ENCODE measurements at places on chromosomes 3 and 15.
A peak's percentile ranks its signal among the peaks of the same experiment; 100 is the strongest.

DNA sequence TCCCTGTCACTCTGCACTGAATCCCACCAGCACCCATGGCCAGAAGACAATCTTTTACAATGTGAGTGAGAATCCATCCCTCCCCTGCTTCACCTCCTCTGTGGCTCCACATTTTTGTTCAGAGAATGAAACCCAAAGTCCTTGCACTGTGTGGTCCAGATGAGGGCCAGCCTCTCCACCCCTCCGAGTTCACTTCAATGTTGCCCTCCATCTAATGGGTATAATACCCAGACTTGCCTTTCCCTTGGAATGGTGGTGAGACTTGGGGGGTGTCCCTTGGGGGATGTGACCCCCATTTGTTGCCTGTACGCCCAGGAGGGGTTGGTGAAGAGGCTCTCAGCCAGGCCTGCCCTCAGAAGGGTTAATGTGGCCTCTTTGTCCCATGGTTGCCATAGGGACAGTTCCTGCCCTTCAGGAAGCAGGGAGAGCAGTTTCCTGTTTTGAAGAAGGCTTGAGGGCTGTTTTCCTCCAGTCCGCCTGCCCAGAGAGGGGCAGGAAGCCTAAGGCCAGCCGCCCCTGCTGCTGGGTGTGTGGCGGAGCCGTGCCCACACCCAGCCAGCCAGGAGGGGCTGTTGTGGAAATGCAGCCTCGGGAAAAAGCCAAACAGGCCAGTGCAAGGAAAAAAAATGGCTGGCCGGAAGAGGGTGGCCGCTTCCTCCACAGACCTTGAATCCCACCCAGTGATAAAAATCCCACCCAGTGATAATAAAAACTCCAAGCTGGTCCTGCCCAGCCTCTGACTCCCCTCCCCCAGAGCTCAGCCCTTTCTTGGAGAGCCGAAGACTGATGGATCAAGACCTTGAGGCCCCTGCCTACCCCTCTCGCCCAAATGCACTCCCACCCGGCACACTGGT lies 14.6 kb upstream of the FGD5 start:
- no peak for DNase-seq

DNA sequence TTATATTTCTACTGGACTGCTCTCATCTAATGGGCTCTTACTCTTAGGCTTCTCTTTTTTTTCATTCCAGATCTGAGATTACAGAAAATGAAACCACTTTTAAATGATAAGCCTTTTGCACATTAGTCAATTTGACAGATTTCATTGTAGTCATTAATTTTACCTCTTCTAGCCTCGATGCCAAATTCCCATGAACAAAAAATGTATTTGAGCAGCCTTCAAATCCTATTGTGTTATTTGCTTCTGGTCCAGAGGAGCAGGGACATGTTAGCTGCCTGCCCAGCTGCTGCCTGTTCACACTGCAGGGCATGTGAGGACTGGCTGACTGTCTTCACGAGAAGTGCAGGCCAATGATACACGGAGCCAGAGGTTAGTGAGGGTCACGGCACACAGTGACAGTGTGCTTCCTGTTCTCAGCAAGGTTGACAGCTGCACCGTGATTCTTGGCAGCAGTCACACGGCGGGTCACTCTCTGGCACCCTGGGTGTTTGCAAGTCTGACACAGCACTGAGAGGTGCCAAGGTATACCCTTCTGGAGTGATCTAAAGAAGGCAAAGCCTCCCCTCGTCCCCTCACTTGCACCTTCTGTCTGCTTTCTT lies 40.8 kb downstream of the KAT2B start:
- DNase-seq, result peak; percentile 60

DNA sequence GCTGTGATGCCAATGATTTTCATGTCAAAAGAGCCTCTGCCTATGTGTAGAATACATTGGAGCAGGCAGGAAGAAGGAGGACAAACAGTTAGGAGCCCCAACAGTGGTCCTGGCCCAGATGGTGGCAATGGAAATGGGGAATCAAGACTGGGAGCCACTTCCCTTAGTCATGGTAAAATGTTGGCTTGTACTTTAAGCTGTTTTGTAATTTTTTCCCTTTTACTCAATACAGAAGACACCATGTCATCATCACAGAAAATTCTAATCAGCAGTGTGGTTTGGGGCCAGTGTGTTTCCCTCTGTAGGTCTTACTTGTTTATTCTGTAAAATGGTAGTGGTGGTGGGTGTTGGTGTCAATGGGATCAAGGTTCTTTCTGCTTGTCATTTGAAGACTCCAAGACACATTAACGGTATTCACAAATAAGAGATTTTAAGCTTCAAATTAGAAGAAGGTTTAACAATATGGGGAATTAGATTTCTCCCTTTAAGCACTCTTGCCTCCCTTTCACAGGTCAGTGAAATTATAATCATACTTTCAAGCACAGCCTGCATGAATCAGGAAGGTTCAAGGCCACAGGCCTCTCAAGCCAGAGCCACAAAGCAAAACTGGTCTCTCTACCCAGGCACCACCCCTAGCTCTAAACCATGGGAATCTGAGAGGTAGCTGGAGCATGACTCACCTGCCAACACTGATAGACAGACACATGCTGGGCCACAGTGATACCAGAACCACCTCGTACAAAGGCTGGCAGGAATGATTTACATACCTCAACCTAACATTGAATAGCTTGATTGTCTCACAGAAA lies 24.9 kb downstream of the SIAH2 start:
- DNase-seq, result no peak

DNA sequence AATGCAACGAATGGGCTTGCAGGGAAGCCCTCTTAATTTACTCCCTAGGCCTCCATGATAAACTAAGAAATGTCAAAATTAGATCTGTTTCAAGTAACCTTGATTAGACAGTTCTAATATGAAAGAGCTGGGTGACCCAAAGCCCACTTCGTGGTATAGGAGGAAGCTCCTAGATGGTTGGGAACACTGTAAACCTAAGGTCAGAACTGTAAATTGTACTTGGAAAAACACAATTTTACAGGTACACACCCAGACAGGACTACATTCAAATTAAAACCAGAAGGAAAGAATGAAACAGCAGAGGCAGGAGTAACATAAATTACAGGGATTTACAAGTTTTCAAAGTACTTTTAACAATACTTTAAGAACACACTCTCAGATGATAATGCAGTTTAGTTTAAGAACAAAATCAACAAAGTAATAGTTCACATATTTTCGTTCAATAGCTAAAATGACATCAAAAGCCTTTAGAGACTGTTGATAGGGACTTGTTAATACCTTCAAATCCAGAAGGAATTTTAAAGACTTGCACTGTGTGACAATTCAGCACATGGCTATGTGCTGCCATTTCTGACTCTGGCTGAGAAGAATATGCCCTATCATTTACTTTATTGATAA lies 18.4 kb downstream of the ISL2 start:
- no peak for DNase-seq

GRCh38 chr15:68399096-68400065 lies 32.6 kb downstream of the ITGA11 start:
- no peak for DNase-seq

DNA sequence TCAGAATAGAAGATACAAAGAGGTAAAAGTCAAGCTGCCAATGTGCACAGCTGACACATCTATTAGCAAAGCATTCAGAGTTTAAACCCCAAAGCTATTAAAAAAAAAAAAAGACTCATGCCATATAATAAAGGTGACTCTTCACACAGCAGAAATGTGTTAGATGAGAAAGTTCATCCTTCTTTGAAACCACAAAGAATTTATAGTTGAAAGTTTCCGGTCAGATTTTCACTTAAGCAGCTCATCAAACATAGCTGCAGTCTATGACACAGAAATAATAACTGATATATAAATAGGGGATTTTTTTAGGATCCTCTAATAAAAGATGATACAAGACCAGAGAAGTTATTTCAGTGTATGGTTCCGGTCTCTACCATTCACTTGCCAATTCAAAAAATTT lies 76.6 kb downstream of the WWTR1 start:
- DNase-seq, result no peak

DNA sequence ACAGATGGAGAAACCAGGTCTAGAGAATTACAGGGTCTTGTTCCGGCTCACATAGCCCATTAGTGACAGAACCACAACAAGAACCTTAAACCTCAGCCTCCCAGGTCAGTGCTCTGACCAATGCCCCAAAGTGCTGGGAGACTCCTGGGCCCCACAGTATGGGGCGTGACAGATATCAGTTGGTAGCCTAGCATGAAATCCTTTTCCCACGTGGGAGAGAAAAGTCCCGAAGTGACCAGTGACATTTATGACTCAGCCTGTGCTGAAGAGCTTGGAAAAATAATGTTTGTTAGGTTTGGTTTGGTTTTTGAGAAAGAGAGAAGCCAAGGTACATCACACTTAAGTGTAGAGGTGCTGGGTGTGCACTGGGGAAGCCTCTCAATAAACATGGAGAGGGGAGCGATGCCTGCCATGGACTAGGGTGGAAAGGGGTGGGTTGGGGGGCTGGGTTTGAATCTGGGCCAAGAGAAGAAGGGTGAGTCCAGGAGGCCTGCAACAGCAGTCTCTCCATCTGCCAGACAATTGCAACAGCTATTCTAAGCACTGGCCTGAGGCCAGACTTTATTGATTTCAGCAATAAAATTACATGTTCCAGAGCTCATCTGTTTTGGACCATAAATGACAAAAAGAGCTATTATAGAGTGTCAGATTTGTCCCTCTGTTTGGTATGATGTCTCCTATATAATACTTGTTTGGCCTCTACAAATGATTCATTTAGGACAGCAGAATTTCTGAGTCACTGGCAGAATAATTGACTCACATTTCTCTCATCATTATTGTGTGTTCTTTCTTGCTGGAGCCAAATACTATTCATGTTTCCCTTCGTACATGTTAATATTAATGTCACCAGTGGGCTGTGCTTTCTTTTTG lies 43.4 kb downstream of the C2CD4A start:
- no peak for DNase-seq

- DNase-seq, result no peak
Observed at GRCh38 chr3:24951180-24951579, 456.5 kb upstream of the THRB start.

GRCh38 chr3:192869131-192870031 lies 48.3 kb downstream of the MB21D2 start:
- no peak for DNase-seq

DNA sequence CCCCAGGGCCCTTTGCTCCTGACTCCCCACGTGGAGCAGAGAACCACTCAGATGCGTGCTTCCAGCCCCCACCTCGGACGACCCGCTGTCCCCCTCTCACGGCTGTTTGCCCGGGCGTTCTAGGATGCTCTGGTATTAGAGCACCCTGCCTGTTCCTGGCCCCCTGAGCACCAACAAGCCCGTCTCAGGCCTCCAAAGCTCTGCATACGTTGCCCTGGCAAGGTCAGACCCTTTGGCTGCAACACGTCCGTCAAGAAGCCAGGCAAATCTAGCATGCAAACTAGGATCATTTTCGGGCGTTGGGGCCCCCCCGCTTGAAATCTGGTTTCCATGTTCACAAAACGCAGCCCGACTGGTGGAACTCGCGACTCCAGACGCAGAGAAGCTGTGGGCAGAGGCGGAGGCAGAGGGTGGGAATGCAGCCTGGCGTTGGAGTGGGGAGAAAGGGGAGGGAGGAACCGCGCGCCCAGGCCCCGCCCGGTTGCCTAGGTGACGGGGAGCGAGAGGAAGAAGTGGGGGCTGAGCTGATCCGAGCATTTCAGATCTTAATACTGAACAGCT lies 86.2 kb upstream of the PIAS1 start:
- peak; percentile 90 for DNase-seq

GRCh38 chr15:78978601-78979179 lies 33.8 kb upstream of the CTSH start:
- no peak for DNase-seq

- DNase-seq, result peak; percentile 84
Observed at GRCh38 chr3:15332405-15333098, at the start of gene SH3BP5. Gene SH3BP5, minus strand, starts transcription at chr3:15332586. Its CDS starts 178 bp downstream, at chr3:15332408.

- no peak for DNase-seq
Observed at GRCh38 chr15:91921843-91922198, 68.3 kb downstream of the SLCO3A1 start.

- DNase-seq, result no peak
Observed at GRCh38 chr3:133701435-133702358, 40.0 kb upstream of the TOPBP1 start.

GRCh38 chr3:175267121-175267531 lies 408.0 kb downstream of the NAALADL2 start:
- DNase-seq, result no peak

DNA sequence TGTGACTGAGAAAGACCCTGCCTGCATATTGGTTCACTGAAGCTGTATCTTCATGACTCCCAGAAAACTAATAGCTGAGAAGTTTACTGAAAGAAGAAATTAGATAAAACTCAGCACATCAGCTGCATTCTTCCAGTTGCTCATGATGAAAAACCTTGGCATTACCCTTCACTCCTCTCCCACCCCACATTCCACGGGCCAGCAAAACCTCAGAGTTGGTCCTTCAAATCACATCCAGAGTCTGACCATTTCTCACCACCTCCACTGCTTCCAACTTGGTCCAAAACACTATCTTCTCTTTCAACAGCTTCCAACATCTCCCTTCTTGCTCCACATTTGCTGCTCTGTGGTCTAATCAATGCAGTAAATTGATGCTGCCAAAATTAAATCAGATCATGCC lies 97.1 kb downstream of the CD47 start:
- DNase-seq, result no peak

GRCh38 chr3:114711321-114711886 lies 417.6 kb downstream of the TIGIT start:
- DNase-seq, result no peak

DNA sequence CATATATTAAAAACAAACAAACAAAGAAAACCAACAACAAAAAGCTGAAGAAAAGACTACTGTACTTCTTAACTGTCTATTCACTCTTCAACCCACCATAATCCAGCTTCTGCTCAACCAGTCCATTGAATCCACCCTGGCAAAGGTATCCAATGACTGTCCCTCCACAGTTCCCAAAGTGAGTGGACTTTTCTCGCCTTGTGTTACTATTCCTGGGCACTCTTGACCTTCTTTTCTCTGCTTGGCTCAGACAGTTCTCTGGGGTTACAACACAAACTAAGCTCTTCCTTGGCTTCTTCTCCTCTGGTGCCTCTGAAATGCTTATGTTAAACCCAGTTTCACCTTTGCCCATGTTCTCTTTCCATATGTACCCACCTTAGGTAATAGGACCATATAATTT lies 420.2 kb downstream of the PLCL2 start:
- no peak for DNase-seq

DNA sequence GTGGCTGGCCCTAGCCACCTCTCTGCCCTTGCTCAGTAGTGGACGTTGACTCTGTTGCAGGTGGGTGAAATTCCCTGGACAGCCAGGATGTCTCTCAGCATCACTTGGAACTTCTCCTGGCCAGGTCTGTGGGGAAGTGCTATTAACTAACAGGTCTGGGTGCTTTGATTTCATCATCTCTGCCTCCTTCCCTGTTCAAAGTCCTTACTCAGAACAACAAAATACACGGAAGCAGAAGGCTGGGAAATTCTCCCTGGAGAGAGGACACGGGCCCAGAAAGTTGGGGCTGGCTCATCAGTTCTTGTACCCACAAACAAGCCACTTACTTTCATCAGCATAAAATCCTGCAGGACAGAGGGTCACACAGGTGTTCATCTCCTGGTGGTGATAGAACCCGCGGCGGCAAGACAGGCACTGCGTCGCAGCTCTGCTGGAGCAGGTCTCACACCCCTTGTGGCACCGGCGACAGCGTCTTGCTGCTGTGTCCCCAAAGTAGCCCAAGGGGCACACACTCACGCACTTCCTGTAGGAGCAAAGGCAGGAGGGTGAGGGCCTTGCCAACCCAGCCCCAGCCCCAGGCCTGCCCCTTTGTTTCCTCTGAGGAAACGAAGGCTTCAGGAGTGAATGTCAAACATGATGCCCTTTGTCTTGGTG lies 29.6 kb upstream of the SNRPA1 start:
- no peak for DNase-seq

- DNase-seq, result no peak
Observed at GRCh38 chr15:59792359-59792758, 103.2 kb upstream of the BNIP2 start.

- no peak for DNase-seq
Observed at GRCh38 chr3:132199451-132199850, 117.8 kb upstream of the ACP3 start.

Measured in lower lobe of right lung (tissue), 2 donors.